Left lobe of liver (tissue), 2 donors: ENCODE measurements at places on chromosomes 2 and 18.

DNA sequence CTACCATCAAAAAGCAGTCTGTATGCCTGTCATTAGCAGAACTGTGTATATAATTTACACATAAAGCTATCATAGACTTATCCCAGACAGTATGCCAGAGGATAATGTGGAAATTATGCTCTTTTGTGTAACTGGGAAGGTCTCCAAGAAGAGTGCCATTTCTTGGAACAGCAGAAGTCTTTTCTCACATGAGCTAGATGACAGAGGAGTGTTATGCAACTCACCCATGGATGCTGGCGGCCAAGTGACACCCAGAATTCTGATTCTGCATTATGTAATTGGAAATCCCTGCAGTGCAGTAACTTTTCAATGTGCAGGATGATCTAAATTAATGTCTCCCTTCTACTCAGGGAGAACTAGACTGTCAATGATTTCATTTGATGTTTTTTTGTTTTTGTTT lies 160.0 kb downstream of the UBE2E3 start:
- no peak for DNase-seq

- DNase-seq = no peak
Measured at GRCh38 chr18:46134920-46135675, 30.9 kb downstream of the HAUS1 start.

- DNase-seq = no peak
Measured at GRCh38 chr18:66695281-66695680, 91.4 kb upstream of the CDH19 start.

- DNase-seq = peak; percentile 39
Measured at GRCh38 chr2:86039178-86039962, 66.3 kb downstream of the POLR1A start.

DNA sequence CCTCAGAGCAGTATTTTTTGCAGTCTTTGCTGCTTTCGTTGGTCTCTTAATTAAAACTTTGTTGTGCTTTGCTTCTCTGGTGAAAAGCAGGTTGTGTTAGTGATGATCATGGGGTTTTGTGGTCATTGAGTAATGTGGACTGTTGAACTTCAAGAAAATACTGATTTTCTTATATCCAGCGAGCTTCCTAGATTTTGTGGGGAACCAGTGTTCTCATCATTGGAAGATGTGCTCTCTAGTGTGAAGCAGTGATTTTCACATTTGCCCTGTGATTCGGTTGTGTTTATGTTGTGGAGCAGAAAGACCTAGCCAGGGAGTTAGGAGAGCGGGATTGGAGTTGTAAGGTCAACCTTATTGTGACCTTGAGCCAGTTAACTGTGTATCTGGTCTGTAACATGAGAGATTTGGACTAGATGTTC lies 12.4 kb downstream of the ASAP2 start:
- no peak for DNase-seq

DNA sequence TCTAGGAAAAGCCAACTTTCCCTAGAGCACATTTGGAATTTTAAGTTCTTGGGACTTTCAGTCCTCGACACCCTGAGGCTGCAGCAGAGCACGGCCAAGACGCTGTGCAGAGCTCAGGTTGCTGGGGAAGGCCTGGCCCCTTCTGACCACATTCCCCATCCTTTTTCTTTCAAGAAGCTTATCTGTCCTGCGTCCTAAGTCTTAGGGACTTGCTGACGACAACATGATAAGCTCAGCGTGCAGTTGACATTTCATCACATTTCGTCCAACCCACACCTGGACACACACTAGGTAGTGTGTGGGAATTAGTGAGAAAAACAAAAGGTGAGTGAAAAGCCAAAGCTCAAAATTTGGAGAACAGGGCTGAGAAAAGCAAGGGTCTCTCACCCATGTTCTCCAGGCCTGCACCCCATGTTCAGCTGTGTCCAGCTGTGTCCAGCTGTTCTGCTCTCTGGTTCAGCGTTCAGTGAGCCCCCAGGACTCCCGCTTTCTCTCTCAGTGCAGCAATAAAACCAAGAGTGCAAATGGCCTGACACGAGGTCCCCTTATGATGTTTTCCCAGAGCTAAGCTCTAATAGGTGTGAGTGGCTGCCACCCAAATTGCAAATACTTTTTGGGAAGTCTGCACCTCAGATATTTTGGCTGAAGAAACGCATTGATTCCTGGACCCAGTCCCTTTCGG lies 101.9 kb downstream of the RGPD3 start:
- no peak for DNase-seq

DNA sequence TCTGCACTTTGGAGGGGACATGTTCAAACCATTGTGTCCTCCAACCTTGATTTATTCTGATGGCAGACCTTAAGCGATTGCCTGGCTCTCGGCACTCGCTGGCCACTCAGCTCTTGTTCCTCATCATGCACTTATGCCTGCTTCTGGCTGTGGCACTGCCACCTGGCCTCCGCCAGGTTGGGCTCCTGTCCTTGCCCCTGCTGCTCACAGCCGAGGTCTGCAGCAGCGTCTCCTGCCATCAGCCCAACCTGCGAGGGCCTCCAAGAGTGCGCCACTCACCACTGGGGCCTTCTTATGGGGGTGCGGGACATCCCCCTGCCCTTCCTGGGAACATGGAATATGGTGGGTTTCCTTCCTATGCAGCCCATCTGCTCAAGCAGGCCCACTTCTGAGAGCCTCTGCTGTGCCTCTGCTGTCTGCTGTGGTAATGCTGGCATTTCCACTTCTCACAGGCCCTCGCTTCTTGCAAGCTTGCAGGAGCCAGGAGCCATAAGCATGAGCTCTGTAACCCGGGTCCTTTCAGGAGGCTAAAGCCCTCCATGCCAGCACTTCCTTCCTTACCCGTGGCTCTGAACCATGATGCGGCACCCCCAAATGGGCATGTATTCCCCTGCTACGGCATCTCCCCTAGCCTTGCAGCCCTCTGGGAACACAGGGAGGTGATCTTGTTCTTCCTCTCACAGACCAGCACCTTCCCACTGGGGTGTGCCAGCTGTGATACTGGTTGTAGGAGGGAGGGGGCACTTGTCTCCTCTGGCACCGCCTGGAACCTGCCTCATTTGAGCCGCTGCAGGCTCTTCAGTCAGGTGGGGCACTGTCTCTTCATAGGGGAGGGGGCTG lies 58.6 kb upstream of the HS6ST1 start:
- no peak for DNase-seq

DNA sequence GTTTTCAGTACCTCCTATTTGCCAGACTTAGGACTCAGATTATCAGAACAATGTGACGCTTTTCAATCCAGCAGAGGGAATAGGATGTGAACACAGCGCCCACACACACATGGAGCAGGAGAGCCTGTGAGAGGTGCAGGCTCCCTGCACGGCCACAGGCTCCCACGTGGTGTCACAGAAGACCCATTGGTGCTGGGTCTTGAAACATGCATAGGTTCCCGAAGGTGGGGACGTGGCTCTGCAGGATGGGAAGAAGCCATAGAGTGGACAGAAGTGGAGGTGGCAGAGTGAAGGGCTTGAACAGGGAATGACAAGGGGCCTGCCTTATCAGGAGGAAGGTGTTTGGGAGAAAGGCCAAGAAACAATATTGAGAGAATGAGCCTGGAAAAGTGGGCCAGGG lies 78.5 kb upstream of the BCL2L11 start:
- no peak for DNase-seq

DNA sequence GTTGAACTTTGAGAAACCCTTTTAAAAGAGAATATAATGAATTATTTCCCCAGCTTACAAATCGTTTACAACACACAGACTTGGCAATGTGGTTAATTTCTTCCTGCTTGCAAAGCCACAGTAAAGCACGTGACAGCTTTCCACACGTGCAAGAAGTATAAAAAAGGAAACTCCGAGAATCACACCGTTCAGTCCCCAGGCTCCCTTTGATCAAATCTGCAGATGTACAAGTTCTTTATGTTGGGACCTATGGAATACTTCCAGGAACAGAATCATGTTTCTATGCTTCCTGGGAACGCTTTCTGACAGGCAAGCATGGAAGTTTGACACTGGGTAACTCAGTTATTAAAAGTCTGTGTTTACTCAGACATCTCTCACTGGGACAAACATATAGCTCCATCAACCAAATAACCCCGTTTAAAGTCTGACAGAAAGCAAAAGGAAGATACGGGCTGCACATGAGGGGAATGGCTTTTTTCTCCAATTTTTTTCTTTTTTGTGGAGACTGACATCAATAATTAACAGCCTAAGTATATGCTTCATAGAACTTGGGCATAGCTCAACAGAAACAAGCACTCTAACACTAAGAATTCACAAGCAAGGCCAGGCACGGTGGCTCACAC lies 134.8 kb downstream of the EIPR1 start:
- peak; percentile 31 for DNase-seq

- no peak for DNase-seq
Measured at GRCh38 chr2:84654414-84654813, 138.1 kb downstream of the DNAH6 start.

DNA sequence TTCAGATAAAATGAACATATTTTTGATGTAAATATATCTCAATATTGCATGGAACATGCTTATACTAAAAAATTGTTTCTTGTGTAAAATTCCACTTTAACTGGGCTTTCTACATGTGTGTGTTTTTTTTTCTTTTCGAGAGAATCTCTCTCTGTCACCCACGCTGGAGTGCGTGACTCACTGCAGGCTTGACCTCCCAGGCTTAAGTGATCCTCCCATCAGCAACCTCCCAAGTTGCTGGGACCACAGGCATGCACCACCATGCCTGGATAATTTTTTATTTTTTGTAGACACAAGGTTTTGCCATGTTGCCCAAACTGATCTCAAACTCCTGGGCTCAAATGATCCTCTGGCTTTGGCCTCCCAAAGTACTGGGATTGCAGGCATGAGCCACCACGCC lies 254.6 kb downstream of the LOXHD1 start:
- DNase-seq = no peak
